ENCODE measurements at places on chromosomes 3 and 15.

DNA sequence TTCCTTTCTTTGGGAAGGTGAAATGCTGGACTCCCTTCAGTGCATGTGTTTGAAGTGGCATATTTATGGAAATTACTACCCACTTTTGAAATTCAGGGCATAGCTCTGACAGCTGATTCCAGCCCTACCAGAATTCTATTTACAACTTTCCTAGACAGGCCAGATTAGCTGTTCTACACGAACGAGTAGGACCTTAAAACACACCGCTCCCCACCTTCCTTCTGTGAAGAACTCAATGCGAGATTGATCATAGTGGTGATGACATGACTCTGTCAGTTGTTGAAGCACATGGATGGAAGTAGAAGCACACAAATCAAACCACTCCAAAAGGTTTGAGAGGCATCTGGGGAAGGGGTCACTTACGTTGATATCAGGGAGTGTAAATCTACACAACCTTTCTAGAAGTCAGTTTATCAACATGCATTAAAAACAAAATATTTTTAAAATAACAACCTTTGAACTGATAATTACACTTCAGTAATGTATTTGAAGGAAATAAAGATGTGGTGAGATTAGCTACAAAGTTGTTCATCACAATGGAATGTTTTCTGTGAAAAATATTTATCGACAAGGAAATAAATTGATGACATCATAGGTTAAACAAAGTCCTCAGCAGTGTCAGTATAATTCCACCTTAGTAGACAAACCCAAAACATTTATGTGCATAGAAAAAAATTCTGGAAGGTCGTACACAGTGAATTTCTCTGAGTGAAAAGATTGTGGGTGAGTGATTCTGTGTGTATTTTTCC lies 29.8 kb downstream of the RARB start:
- no peak for DNase-seq
- H3K27me3 ChIP-seq = no peaks in the 10 kb centered on the region
- peaks cover 56% of the 10 kb centered on the region for H3K4me1 ChIP-seq

DNA sequence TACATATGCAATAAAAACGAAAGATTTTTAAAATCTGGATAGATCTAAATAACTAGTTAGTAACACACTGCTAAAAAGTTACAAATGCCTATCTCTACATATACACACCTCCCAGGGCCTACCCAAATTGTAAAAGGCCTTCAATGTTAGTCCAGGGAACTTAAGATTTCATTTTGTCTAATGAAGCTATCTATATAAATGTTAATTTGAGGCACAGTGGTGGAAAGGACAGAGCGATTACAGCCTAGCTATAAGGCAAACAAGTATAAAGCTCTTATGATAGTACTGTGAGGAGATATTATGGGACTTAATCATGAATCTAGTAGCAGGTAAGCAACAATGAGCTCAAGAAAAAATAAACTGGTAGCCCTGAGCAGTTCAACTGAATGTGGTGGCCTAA lies 101.7 kb downstream of the STAG1 start:
- H3K4me3 ChIP-seq = no peak overlapping the region
- H3K27ac ChIP-seq = no peak overlapping the region
- DNase-seq = no peak
- no peaks in the 10 kb centered on the region for H3K27me3 ChIP-seq
- H3K4me1 ChIP-seq = no peaks in the 10 kb centered on the region

DNA sequence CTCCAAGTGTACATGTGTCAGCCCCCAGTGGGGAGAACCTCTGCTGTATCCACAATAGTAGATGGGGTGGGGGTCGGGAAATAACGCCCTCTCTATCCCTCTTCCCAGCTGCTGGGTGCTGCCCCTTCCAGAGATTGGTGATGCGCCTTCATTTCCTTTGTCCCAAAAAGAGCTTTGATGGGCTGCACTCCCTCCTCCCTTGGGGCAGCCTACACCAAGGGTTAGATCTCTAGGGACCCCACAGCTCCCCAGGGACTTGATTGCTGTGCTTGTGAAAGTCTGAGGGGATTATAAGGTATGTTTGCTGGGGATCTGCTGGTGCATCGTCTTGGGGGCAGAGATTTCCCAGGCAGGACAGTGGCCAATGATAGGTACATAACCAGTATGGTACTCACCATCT lies 105.3 kb downstream of the UNC13C start:
- no peaks in the 10 kb centered on the region for H3K4me1 ChIP-seq
- DNase-seq = no peak
- H3K4me3 ChIP-seq = no peak overlapping the region
- H3K36me3 ChIP-seq = no peaks in the 10 kb centered on the region
- H3K27ac ChIP-seq = no peak overlapping the region
- peaks cover 12% of the 10 kb centered on the region for H3K27me3 ChIP-seq

GRCh38 chr3:198079771-198080520 lies 119.9 kb downstream of the LMLN start:
- H3K4me3 ChIP-seq = peak overlapping the region; percentile 82
- no peaks in the 10 kb centered on the region for H3K4me1 ChIP-seq
- H3K27me3 ChIP-seq = peaks cover 75% of the 10 kb centered on the region
- H3K27ac ChIP-seq = no peak overlapping the region
- peak; percentile 70 for DNase-seq

GRCh38 chr3:188390343-188390718 lies 236.4 kb downstream of the LPP start:
- H3K27ac ChIP-seq = peak overlapping the region; percentile 91
- no peak for DNase-seq
- H3K36me3 ChIP-seq = peaks cover 3% of the 10 kb centered on the region
- H3K27me3 ChIP-seq = no peaks in the 10 kb centered on the region
- peaks cover 30% of the 10 kb centered on the region for H3K4me1 ChIP-seq

- H3K4me3 ChIP-seq = peak overlapping the region; percentile 93
- peaks cover 10% of the 10 kb centered on the region for H3K4me1 ChIP-seq
- no peak overlapping the region for H3K27ac ChIP-seq
These were observed 5.5 kb downstream of the GATA2 start for GRCh38 chr3:128487538-128487812.

DNA sequence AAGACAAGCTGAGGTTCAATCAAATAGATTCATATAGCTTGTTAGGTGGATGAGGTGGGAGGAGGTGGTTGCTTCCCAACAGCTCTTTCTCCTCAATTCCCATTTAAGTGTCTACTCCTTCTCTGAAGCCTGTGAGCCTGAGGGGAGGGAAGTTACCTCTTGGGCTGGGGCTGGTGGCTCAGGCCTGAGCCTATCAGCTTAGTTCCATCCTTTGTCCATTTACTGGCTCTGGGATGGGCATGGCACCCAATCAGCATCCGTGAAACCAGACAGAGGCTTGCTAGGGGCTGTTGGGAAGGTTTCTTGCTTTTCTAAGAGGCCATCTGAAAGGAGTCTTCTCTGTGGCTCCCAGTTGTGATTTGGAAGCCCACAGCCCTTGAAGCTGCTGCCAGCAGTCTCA lies 57.3 kb downstream of the TAMM41 start:
- no peaks in the 10 kb centered on the region for H3K27me3 ChIP-seq
- H3K4me3 ChIP-seq = no peak overlapping the region
- peak overlapping the region; percentile 16 for H3K27ac ChIP-seq
- peaks cover 7% of the 10 kb centered on the region for H3K4me1 ChIP-seq
